Left colon (tissue), 2 donors: ENCODE measurements at places on chromosomes 2 and 18. TPM values are rescaled to one million over a fixed set of nuclear protein-coding genes. Genes with fewer than 3 reads are reported as not detected.

- no peak for DNase-seq
These were observed 131.2 kb downstream of the TRIB2 start for GRCh38 chr2:12847694-12848575.

DNA sequence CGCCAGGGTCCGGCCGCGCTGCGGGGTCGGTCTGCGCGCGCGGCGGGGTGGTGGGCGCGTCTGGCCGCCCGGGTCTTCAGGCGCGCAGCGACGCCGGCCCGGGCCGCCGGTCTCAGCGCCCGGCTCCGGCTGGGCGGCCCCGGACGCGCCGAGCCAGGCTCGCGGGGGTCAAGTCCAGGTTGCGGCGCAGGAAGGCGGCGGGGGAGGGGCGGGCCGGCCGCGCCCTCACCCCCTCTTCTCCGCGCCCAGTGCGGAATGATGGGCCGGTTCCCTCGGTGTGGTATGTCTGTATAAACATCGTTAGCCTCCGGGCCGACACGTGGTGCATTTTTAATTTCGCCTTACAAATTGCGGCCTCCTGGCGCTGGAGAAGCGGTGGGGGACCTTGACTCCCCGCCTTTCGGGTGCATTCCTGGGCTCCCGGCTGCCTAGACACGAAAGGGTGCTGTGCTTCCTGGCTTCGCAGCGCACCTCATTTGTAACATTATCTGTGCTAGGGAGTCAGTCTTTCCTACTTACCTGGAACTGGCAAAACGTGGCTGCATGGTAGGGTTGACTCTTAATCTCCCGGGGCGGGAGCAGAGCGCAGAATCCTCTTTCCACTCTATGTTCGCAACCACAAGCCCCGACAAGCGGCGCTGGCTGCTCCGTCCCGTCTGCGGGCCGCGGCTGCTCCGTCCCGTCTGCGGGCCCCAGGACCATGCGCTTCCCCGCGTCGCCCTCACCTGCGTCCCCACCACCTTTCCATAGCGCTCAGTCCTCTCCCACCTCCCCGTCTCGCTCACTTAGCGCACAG is 69.0 kb downstream of the CTAGE1 start:
- DNase-seq, result peak; percentile 69

DNA sequence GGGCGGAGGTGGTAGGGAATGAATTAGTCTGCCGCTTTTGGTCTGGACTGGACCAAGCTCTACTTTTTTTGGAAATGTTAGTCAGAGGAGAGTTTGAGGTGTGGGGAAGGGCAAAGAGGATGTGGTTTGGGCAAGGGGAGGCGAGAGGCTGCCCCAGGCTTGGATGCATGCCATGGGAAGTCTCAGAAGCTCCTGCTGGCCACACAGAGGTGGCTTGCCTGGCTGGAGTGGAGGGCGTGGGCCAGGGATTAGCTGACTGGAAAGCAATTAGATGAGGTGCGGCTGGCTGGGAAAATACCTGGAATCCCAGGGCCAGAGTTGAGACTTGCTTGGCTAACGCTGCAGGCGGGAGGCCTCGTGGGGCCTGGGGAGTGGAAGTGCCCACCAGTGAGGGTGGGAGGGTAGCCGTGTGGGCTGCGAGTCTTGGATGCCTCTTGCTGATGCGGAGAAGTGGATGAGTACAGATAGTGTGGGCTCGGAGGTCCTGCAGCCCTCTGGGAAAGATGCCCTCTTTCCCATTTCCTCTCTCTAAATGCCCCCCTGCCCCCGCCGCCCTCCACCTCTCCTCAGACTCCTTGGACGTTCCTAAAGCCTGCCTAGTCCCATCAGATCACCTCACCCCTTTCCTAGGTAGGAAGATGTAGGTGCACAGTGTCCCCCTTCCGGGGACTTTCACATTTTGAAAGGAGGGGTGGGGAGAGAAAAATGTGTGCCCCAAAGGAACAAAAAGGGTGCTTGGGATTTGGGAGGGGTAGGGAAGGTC is 117.6 kb downstream of the SMAD7 start:
- DNase-seq, result peak; percentile 65

Gene ZNF516
- total RNA-seq, result 23.1 TPM

DNA sequence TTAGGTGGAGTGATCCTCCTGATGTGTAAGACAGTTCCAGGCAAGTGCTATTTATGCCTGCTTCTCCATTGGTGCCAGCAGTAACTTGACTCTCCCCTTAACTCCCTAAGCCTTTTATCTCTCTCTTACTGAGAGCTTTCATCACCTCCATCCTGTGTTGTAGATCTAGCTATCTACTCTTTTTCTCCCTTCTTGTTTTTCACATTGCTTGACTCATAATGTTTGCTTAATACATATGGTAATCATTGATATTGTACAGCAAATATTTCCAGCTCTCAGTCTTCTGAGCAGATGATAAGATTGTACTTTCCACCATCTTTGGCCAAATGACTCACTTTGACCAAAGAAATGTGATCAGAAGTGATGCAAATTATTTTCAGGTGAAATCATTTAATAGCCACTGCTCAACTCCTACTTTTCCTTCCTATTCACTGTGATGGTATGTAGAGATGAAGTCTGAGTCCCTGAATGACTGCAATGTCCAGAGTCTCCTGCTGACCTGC is 165.0 kb downstream of the PLCL1 start:
- DNase-seq, result no peak

DNA sequence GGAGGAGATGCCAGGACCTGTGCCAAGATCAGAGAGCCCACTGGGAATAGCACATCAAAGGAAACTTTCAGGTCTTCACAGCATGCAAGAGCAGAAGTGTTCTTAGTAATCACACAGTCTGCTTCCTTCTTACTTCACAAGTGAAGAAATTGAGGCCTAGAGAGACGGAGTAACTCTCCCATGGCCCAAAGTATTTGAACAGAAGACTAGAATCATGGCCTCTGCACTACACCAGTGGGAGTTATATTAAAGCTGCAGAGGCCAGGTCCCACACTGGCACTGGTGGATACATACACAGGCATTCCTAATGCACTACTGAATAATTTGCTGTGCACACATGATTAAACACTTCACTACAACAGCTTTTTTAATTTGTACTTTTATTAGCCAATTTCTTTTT is 107.6 kb upstream of the RMP24 start:
- no peak for DNase-seq

Gene CFC1
- 0.58 TPM for total RNA-seq

GRCh38 chr2:237260039-237260620 is 153.8 kb downstream of the COL6A3 start:
- no peak for DNase-seq

DNA sequence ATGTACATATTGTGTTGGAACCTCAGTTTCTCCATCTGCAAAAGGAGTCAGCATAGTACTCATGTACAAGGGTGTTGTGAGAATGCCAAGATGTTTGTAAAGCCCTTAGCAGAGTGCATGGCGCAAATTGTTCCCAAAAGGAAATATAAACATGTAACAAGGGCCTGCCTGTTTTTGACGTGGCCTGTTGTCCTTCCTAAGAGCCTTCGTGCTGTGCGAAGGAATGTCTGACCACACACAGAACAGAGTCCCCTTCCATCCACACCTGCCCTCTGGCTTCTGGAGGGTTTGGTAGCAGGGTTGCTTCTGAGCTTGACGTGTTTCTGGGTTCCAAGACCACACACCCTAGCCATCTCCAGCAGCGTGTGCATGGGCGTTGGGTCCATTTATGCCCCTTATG is 34.9 kb downstream of the CABLES1 start:
- DNase-seq, result no peak

GRCh38 chr2:201021914-201022313 is 49.6 kb downstream of the HYCC2 start:
- DNase-seq, result no peak

DNA sequence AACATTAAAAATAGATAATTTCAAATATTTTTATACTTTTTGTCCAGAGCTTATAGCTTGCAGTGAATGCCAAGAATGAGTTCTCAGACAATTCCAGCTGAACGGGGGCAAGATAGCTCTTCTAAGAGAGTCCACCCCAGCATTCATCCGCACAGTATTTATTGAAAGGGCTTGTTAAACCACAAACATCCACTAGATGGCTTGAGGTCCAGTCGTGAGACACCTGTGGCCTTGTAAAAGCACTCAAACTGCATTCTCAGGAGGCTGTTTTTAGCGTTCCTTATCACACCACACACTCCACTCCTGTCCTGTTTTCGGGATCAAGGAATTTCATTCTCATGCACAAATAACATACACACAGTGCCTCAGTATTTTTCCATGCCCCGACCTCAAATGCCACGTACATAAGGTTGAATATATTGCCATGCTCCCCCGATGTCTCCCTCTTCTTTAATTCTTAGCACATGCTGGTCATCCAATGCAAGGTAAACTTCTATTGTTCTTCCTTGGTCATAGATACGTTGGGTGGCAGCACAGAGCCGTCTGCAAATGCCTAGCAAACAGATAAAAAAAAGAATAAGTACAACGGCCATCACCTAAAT is 47.4 kb downstream of the DNAJC10 start:
- no peak for DNase-seq

- no peak for DNase-seq
These were observed 160.4 kb upstream of the TMEM200C start for GRCh38 chr18:6055711-6056110.

- no peak for DNase-seq
These were observed 963 bp downstream of the GNLY start for GRCh38 chr2:85695121-85695520.

DNA sequence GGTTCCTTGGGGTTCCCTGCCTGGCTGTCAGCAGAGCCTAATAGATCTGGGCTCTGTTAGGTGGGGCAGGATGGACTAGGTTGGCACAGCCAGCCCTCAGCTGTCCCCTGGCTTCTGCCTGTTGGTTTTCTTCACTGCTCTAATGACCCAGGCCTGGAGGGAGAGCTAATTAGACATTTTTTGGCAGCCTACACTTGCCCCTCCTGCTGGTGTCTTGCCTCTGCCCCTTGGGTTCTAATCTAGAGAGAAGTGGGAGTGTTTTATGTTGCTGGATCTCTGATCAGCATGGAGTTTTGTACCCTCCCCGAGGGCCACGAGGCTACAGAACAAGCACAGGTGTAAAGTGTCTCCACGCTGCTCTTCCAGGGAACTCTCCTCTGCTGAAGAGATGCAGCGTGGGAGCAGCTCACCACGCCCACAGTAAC is 199.4 kb upstream of the RASGRP3 start:
- DNase-seq, result no peak

DNA sequence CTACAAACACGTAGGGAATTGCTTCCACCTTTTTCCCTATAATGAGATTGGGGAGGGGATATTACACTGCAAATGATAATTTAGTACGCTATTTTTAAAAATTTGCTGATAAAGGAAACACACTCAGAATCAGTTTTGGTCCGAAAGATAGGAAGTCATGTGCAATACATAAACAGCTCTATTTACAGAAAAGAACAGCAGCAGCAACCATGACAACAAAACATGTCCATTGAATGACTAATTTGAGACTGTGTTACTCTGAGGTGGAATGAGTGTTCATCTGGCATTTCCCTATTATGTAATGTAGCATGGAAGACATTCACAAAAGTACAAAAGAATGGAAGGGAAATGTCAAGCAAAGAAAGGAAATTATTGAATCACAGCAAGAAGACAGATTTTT is 337.2 kb downstream of the NBAS start:
- no peak for DNase-seq

DNA sequence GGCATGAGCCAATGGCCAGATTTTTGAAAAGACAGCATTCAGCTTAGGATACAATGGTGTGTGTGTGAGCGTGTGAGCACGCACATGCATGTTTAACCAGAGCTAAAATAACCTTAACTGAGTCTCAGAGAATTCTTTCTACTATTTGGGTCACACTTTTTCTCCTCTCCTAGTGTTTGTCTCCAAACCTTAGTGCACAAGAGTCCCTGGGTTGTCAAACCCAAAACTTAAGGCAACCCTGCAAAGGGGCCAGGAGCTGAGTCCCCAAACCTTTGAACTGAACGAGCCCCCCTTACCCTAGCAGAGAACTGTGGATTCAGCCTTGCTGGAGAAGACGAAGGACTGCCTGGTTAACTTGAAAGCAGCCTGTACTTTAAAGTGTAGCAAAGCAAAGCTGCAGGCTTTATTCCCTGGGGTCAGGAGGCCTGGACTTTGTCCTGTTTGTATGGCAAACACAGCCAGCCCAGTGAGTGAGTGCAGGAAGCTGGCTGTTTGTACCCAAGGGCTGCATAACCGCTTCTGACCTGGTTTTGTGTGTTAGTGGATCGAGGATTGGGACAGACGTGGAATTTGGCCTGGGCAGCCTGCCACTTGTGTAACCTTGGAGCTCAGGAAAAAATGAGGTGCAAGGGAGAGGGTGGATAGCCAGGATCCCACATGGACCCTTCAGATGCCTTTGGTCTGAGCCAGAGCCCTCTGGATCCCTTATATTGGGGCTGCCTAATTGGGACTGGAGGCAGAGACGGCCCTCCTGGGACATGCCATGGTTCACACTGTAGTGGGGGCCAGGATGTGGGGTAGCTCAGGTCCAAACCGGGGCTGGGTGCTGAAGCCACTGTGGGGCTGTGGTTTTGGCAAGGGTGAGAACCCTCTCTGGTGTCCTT is 6.4 kb upstream of the PSMD1 start:
- peak; percentile 81 for DNase-seq

DNA sequence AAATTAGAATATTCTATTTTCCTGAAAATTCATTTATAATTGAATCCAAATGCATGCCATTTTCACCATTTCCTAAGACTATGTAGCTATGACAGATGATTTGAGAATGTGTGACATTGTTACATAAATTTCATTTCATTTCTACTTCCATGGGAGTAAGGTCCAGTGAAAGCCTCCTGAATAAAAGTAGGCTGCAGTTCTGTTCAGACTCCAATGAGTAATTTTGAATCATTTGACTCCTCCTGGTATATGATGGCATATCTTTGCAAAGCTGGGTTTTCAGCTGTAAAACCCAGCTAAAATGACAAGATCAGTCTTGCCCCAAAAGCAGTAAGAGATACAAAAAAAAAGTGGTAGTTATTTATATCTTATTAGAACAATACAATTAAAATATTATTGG is 101.0 kb upstream of the DNAJC10 start:
- no peak for DNase-seq

GRCh38 chr2:13682540-13683272 is 949.8 kb upstream of the LRATD1 start:
- DNase-seq, result no peak

- no peak for DNase-seq
These were observed 87.7 kb downstream of the SH3YL1 start for GRCh38 chr2:175880-176820.

DNA sequence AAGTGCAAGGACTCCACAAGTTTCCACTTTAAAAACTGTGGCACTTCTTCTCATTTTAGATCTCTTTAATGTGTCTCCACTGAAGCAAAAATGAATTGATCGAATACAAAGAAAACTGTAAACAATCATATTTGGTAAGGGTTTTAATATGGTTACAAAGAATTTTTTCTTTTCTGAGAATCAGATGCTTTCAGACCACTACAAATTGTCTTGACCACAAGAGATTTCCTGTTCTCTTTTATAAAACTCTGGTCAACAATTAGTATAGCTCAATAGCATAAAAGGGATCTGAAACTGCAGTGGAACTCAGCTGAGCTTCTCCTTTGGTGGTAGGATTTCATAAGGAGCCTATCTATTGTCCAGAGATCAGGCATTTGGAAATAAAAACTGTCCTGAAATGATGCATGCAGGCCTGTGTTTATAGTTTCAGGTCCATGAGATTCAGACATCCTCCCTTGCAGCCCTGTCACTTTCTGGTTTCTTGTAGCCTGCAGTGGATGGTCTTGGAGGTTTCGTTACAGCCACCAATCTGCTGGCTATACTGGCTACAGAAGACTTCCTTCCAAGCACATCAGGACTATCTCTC is 120.0 kb downstream of the DOCK10 start:
- DNase-seq, result no peak

- DNase-seq, result no peak
These were observed 414.9 kb upstream of the FSHR start for GRCh38 chr2:49569176-49569575.
